Urinary bladder (tissue), 4 donors: ENCODE measurements at places on chromosomes 2 and 18. TPM values are rescaled to one million over a fixed set of nuclear protein-coding genes. Genes with fewer than 3 reads are reported as not detected.

Gene LINC00305
- not detected for total RNA-seq

Gene POU3F3
- total RNA-seq, result 0.32 TPM

Gene MC4R
- total RNA-seq, result 0.16 TPM

Gene HOXD1
- 0.90 TPM for total RNA-seq

Gene SMYD1
- 5.7 TPM for total RNA-seq

Gene SCN7A
- 133 TPM for total RNA-seq

Gene REG3G
- not detected for total RNA-seq

Gene PCARE
- total RNA-seq, result 0.16 TPM

Gene NEUROD1
- not detected for total RNA-seq

Gene NMUR1
- total RNA-seq, result 0.26 TPM
